CD4-positive, alpha-beta T cell treated with Interleukin-10 for 1 hour (primary cell): ENCODE measurements at places on chromosomes 2 and 18.

DNA sequence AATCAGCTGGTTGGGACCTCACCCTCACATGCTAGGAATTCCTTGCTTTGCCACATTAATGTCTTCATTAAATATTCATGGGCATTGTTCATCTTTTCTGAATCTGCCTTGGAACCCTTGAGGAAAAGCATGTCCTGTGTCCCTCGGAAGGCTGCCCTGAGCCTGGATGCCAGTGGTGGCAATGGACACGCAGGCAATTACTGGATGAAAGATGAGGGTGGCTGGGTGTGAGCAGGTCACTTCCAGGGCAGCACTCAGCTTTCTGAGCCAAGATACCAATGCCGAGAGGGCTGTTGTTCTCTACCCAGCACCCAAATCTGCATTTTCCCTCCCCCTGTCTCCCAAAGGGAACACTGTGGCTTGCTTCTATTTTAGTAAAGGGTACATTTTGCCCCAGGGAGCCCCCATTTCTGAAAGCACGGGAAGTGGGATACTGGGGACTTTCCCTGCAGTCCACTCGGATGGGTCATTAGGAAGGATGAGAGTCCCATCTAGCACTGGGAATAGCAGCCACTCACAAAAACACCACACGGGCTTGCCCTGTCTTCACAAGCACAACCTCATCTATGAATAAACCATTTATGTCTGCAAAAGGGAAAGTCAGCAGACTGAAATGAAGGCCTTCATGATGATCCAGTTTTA lies 234.8 kb downstream of the SOX11 start:
- no peak for DNase-seq

- peak; percentile 18 for DNase-seq
These were observed 120.8 kb upstream of the STK17B start for GRCh38 chr2:196291873-196292800.

GRCh38 chr2:191379375-191379774 lies 134.2 kb downstream of the MYO1B start:
- DNase-seq = no peak

DNA sequence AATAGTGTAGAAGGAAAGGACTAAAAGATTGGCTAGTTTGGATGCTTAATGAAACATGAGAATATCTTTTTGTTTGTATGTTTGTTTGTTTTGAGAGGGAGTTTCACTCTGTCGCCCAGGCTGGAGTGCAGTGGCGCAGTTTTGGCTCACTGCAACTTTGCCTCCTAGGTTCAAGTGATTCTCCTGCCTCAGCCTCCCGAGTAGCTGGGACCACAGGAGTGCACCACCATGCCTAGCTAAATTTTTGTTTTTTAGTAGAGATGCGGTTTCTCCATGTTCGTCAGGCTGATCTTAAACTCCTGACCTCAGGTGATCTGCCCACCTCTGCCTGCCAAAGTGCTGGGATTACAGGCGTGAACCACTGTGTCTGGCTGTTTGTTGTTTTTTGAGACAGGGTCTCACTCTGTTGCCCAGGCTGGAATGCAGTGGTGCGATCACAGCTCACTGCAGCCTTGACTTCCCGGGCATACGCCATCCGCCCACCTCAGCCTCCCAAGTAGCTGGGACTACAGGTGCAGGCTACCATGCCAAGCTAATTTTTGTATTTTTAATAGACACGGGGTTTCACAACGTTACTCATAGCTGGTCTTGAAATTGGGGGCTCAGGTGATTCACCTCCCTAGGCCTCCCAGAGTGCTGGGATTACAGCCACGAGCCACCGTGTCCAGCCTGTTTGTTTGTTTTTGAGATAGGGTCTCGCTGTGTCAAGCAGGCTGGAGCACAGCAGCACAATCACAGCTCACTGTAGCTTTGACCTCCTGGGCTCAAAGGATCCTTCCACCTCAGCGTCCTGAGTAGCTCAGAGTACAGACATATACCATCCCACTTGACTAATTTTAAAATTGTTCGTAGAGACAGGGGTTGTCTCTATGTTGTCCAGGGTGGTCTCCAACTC lies 209.2 kb downstream of the MYCN start:
- no peak for DNase-seq

DNA sequence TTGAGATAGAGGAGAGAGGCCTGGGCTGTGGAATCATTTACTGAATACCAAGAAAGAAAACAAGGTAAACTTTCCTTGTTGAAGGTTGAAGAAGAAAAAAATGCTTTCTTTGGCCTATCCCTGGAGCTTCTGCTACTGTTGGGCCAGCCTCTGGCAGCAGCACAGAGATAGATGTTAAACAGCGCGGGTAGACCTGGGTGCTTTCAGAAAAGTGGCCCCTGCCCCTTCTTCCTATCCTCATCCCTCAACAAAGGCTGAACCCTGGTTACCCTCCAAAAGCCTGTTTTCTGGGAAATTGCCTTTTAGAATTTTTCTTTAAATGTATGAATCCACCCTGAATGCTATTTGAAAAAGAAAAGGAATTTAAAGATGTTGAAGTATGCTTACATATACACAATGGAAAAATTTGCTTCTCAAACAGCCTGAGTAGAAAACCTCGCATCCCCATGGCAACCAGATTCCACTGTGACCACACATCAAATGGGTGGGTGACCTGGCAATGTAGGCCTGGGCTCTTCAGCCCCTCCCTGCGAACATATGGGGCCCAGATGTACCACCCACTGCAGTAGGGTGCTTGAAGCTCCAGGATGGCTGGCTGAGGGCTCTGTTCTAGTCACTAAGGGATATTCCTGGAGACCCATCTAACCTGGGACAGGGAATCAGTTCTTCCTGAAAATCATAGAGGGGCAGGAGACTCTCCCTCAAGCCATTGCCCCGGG lies 23.4 kb upstream of the CHRNA1 start:
- DNase-seq = no peak

DNA sequence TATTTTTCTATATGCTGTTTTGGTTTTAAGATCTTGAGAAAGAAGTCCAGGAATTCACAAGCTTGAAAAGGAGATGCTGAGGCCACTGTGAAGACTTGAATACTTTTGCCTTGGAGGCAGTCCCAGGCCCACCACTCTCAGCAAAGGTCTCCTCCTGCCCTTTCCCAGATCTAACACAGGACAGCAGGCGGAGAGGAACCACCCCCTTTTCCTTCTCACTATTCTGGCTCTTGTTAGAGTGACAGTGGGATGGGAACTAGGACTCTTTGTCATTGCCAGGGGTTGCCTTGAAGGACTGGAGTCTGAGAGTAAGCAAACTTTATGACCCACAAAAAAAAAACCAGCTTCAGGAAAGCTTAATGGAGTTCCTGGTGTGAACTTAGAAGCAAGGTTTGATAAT lies 54.7 kb downstream of the E2F6 start:
- DNase-seq = no peak

DNA sequence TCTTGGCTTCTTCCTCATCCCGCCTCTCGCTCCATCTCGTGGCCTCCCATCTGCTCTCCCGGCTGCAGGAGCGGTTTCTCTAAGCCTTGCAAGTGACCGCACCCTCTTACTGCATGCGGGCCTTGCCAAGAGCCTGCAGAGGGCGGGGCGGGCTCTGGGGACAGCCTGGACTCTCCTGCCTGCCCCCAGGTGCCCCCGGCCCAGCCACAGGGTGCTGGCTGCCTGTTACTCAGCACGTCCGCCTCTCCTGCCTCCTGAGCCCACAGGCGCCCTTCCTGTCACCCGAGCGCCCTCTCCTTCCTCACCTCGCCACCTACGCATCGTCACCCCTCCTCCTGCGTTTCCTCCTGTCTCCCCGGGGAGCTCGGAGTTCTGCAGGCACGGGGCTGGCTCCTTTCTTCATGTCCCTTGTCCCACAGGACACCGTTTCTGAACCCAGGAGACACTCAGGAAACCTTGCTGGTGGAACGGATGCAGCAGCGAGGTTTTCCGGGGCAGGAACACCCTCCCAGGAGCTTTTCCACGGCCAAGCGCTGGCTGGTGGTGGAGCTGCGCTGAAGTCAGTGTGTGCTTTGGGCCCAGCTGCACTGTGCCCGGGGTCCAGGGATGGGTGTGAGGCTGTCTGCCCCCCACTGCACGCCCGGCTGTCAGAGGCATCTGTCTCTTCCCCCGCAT lies 28.5 kb downstream of the HPCAL1 start:
- peak; percentile 64 for DNase-seq

DNA sequence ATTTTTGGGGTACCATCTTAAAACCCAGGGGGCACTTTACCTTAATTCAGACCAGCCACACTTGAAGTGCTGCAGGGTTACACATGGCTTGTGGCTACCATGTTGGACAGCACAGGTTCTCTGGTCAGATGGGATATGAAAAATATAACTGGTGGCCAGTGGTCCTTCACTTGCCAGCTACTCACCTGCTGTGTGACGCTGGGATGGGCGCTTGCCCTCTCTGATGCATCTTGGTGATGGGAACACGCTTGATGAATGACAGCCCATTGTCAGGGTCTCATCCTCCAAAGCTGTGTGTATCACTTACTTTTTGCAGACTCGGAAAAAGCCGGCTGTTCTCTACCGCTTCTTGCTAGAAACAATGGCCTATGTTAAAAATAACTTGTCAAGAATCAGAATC lies 22.5 kb downstream of the HJURP start:
- DNase-seq = no peak

DNA sequence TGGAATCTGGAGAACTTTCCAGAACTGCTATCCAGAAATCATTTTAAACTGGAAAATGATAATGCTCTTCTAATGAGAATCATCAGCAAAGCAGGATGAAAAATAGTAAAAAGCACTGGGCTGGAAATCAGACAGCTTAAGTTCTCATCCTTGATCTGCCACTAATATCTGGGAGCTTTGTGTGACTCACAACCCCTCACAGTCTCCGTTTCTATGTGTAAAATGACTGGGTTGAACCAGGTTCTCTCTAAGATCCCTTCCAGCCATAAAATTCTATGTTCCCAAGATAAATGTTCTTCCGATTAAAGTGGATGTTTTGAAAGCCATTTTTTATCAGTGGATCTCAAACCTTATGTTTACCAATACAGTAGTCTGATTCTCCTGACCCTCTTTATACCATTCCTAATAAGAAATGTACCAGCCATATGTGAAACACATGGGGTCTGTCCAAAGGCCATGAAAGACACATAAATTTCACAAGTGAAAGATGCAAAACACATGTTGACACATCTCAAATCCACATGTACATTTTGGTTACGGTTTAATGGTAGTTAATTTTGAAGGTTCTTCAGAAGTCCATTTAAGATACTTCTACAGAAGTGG lies 188.8 kb downstream of the EN1 start:
- no peak for DNase-seq

DNA sequence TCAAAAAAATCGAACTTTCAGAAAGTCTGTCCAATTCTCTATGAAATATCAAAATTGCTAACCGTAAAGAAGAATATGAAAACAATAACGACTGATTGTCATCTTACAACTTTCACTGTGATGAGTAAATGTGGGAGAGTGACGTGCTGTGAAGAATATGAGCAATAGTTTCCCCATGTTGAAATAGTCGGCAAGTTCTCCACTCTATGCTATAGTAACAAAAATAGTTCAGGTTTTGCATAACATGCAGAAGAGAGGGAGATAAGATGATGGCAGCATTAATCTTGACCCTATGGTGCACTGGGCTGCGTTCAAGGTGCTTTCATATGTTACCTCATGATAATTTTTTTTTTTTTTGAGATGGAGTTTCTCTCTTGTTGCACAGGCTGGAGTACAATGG lies 196.8 kb upstream of the CYRIA start:
- DNase-seq = no peak

- no peak for DNase-seq
These were observed 84.6 kb upstream of the CERS6 start for GRCh38 chr2:168371273-168372019.

DNA sequence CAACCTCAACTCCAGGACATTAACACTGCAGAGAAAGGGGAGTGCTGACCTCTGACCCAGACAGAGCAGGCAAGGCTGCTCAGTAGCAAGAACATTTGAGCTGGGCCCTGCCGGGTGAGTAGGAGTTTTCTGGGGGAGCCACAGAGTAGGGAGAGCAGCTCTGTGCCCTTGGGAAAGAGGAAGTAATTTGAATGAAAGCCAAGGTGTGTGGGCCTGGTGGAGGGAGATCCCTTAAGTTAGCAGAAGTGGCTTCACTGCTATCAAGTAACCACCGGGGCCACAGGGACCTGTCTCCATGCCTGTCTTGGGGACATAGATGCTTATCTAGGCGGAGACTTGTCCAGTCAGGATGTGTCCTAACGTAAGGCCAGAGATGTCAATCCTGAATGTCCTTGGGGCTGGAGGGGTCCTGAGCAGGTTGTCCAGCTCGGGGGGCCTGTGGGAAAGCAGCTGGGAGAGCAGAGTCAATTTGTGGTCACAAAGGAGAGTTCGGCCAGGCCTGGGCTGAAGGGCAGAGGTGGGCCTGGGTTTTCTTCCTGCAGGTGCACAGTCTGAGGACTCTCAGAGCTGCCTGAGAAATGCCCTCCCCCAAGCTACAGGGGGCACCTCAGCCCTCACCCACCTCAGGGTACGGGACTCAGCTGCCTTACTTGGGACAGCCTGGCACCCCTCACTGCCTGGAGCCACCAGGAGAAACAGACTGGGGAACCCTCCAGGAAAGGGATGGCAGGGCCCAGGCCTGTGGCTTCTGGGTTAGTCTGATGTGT lies 15.0 kb upstream of the OTOF start:
- no peak for DNase-seq

DNA sequence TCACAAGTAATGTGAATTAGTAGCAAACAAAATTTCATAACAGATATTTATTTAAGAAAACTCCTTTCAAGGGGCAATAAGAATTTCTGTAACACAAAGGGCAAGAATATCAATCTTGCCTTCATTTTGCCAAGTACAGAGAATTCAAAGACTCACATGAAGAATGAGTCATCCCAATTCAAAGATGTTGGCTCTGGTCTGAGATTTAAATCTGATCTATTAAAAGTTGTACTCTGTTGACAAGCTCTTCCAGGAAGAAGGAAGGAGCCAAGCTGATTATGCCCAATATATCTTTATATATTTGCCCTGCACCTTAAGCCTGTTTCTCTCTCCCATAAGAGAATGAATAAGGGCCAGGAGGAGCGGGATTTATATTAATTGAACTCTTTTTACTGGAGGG lies 55.9 kb upstream of the RPE start:
- no peak for DNase-seq

DNA sequence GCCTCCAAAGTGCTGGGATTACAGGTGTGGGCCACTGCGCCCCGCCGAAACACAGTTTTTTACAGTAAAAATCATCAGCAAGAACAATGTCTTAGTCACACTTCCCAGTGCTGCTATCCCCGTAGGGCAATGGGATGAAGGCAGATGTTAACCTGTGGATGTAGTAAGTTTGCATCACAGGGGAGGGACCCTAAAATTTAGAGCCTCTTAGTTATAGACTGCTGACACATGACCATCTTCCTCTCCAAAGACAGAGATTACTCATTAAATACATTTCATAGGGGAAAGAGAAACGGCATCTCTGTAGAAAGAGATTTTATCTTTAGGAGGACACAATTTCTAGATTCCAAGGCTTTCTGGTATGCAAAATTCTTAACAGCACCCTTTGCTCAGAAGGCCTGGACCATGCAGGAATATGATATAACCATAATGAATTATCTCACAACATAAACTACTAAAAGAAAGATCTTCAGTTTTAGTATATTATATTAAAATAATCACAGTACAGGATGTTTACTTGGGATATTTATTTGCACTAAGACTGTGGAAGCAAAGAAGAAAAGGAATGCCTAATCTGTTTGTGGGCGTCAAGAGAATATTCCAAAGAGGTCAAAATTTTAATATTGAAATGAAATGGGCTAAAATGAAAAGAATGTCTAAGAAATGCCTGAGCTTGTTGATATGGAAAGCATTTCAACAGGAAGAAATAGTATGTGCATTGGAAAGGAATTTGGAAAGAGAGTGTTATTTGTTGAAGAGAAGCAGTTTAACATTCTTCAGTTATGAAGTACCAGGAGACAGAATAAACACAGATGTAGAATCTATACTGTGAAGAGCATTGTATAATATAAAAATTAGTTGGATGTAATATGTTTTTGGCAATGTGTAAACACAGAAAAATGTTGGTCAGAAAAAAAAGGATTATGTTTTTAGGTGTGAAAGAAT lies 1228.3 kb upstream of the CHAC2 start:
- DNase-seq = no peak
